GM12878 (cell line): ENCODE measurements at places on chromosomes 5 and 9.

DNA sequence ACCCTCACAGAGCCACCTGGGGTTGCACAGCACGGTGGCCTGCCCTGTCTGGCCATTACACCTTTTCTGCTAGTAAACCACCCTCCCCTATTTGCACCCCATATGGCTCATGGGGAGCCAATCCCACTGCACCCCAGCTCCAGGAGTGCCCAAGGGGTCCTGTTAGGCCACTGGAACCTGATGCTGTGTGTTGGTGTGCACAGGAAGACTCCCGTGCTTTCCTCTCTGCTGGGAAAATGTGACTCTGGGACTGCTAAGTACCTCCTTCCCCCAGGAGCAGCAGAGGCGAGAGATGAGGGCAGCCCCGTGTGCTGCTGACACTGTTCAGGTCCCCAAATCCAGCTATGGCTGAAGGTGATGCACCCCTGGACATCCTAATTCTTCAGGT is 126.3 kb downstream of the ADAMTS2 start:
- DNase-seq, result no peak

DNA sequence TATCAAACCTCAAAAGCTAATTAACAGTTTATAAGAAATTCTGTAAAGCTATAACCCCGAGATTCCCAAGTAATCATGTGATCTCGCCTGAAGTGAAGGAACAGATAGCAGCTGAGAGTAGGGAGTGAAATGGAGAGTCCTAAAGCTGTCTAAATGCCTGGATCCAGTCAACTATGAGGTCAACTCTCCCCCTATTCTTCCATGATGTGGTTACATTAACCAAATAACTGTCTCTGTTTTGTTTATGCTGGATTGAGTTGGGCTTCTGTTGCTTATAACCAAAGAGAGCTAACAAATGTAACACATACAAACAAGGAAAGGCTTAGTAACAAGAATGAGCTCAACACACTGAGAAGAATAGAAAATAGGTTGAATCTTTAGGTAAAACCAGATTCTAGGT is 41.6 kb downstream of the GKAP1 start:
- no peak for DNase-seq

DNA sequence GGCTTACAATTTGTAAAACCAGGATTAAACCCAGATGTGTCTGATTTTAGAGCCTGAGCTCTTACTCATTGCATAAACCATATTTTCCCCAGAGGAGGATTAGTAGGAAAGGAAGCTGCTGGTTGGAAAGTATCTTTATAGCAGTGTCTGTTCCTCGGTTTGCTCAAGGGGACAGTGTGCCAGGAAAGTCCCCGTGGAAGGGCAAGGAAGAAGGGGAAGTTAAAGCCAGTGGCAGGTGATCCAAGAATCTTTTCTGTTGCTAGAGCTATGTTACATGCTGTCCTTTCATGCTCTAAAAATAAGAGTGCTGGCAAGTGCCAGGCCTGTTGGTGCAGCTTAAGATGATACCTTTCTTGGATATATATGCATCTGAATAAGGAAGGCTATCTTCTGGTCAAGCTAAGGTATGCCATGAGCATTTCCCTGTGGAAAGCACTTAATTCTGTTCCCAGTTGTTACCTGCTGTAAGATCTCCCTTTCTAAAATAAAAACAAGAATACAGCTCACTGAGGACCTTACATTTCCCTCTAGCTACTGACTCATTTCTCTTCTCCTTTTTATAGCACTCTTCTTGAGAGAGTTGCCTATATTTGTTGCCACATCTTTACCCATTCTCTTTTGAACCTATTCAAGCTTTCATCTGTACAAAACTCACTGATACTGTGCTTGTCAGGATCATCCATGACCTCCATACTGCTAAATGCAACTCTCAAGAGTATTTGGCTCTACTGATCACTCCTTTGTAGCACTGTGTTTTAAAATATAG is 8.0 kb downstream of the PDCD1LG2 start:
- no peak for DNase-seq

DNA sequence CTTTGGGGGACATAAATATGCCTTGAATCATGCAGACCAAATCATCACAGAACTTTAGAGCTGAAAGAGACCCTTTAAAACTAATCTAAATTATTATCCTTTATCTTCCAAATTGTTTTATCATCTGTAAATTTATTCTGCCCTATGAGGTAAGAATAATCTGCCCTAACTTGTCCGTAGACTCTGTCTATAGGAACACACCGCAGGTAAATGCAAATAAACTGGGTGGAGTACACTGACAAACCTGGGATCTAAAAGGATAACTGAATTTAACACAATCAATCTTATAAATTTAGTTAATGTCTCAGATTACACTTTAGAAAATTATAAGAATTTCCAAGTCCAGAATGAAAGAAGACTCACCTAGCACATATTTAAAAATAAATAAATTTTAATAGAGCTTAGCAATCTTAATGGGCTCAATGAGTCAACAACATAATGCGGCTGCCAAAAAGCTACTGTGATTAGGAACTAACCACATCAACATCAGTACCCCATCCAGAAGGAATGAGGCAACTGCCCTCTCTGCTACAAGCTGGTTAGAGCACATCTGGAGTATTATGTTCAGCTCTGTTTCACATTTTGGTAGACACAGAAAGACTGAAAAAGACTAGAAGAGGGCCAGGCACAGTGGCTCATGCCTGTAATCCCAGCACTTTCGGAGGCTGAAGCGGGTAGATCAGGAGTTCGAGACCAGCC is 5.6 kb downstream of the MEGF9 start:
- no peak for DNase-seq

DNA sequence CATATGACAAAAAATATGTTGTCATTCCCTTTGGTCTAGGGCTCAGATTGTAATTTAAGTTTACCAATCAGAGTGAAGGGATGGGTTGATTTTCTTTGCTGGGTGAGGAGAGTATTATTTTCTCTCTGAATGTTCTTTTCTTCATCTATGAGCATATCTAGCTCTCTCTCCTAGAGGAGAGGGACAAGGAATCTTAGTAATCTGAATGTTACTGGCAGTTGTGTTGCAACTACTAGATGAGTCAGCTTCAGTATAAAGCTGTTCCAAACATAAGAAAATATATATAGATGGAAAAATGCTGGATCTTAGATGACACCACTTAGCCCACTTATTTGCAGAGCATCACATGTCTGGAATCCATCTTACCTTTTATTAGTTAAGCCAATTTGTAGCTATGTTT is 259.3 kb downstream of the TUSC1 start:
- DNase-seq, result no peak

- DNase-seq, result no peak
Measured at GRCh38 chr5:122142480-122143164, 13.3 kb downstream of the ZNF474 start.

DNA sequence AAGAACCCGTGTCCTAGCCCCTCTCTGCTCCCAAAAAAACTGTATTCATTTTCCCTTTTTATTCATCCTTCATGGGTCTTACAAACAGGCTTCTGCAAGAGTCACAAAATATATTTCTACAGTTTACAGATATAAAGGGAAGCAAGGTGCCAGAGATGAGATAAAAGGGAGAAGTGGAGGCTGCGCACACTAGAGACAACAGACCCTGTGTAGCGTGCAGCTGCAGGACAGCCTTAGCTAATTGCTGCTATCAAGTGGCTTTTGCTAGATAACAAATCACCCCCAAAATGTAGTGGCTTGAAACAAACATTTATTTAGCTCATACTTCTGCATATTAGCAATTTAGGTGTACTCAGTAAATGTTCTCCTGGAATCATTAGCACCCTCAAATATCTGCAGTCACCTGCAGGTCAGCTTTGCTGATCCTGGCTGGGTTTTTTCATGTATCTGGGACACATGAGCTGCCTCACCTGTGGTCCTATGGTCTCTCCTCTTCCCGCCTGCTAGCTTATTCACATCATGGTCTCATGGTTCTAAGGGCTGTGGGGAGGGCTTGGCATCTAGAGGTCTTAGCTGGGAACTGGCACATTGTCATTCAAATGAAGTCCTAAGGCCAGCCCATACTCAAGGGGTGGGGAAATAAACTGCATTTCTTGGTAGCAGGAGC is 29.4 kb downstream of the ARHGEF37 start:
- DNase-seq, result no peak

- peak; percentile 31 for DNase-seq
Measured at GRCh38 chr5:9062873-9063272, 483.0 kb downstream of the SEMA5A start.

DNA sequence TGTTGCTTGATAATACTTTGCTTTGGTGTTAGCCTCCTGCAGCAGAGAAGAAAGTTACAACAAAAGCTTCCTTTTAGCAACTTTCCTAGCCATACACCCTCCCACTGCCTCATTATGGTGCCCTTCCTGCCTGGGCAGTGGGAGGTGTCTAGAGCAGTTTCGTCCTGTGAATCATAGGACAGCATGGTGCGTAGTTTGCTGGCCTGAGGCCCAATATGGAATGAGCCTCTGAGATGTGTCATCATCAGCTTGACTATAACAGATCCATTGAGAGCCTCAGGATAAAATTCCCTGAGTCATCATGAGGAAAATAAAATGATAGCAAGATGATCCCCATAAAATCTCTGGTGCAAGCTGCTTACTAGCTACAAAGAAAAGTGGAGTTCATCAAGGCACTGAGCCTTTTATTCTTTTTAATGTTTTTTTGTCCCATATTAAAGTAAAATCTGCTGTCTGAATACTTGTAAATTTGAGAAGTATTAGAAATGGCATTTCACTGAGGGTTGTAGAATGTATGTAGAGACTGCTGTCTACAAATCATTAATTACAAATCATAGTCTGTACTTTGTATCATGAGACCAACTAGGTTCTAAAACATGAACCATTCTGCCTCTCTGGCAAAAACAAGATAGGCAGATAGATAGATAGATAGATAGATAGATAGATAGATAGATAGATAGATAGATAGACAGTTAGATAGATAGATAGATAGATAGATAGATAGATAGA is 303.0 kb upstream of the PDE4D start:
- DNase-seq, result no peak

- DNase-seq, result peak; percentile 87
Measured at GRCh38 chr9:124054582-124055227, 43.1 kb downstream of the LHX2 start.

DNA sequence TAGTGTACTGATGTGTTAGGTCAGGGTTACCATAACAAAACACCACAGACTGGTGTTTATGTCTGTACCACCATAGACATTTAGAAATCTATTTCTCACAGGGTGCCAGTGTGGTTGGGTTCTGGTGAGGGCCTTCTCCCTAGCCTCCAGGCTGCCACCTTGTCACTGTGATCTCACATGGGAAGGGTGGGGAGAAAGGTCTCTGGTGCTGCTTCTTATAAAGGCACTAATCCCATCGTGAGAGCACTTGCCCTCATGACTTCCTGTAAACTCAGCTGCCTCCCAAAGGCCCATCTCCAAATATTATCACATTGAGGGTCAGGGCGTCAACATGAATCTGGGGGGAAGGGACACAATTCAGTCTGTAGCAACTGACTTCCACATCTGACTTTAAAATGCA is 49.8 kb downstream of the PIK3R1 start:
- DNase-seq, result no peak

DNA sequence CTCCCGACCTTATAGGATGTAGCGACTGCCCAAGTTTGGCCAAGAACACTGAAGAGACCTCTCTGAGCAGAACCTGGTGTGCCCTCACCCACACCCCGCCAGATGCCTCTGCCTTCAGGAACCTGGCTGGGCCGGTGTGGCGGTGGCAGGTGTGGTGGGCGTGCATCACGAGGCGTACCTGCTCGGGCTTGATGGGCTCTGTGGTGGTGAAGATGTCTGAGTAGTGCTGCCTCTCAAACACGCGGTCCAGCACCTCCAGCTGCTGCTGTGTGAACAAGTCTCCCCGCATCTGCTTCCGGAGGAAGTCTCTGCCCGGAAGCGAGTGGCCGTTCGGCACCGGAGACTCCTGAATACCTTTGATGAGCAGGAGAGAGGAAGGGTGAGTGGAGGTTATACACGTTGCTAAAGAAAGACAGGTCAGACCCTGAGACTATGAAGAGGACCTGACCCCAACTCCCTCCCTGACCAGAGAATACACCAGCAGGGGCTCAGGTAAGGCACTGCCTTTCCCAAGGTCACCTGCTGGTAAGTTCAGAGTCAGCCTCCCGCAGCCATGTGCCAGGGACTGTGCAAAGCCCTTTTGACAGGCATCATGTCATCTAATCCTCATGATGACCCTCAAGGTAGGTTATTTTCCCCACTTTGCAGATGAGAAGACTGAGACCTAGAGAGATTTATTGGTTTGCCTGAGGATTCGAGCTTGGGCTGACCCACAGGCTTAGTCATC is 67.5 kb downstream of the PAX5 start:
- no peak for DNase-seq

DNA sequence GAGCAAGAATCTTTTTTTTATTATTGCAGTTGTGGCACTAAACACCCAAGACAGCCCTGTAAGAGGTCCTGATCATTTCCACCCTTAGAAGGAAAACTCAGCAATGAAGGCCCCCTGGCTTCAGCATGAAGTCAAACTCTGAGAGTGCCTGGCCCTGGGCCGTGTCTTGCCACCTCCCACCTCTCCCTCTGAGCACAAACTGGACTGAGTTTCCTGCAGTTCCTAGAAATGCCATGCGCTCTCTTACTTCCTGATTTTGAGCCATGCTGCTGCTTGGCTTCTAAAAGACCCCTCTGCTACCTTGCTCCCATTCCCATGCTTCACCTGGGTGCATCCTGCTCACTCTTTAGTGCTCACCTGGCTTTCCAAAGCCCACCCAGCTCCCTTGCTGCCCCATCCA is 140.4 kb upstream of the KLF9 start:
- no peak for DNase-seq

- DNase-seq, result no peak
Measured at GRCh38 chr9:131167146-131167692, 41.8 kb downstream of the NUP214 start.

DNA sequence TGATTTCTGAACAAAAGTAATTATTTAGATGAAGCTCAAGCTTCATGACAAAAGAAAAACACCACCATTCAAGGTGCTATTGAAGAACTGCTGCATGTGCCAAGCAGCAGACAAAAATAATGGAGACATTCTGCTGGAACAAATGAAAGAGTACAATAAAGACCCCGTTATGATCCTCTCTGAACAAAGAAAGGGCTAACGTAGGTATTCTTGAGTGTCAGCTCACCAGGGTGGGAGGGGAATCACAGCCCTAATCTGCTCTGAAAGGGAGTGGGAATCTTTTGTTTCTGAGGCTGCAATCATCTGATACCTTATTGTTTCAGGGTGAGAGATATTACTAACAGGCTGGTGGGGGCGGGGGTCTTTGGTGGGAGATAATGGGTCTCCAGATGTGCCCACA is 15.4 kb downstream of the CEMIP2 start:
- DNase-seq, result no peak
